Right ventricle myocardium superior (tissue), 1 donor: ENCODE measurements at places on chromosomes 7 and 10.

- DNase-seq, result no peak
Measured at GRCh38 chr7:43847496-43847895, 21.8 kb downstream of the MRPS24 start.

- DNase-seq, result no peak
Measured at GRCh38 chr10:68208424-68209042, 23.4 kb downstream of the ATOH7 start.

GRCh38 chr7:103811997-103812396 is 177.5 kb downstream of the RELN start:
- DNase-seq, result no peak

- DNase-seq, result no peak
Measured at GRCh38 chr7:146412781-146413180, 296.2 kb downstream of the CNTNAP2 start.

- DNase-seq, result peak; percentile 86
Measured at GRCh38 chr10:3197348-3198003, 24.9 kb upstream of the PITRM1 start.

GRCh38 chr10:118470470-118470869 is 125.0 kb downstream of the PRLHR start:
- DNase-seq, result no peak

GRCh38 chr10:124472071-124472470 is 10.4 kb downstream of the LHPP start:
- DNase-seq, result no peak

- no peak for DNase-seq
Measured at GRCh38 chr10:8513155-8514147, 459.0 kb downstream of the GATA3 start.

DNA sequence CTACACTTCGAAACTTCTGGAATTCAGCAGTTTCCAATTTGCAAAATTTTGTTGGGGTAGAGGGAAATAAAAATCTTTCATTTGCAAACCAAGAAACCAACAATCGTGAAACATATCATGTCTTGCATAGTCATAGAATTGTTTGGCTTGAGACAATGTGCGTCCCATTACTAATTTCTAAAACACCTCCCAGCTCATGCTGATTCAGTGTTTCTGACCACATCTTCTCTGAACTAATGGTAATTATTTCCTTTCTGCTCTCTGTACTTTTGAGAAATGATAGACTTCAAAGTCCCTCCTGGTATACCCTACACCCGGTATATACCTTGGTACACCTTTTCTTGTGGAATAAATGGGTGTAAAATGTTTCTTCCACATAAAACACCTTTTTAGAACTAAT is 41.8 kb upstream of the TSPAN13 start:
- no peak for DNase-seq

DNA sequence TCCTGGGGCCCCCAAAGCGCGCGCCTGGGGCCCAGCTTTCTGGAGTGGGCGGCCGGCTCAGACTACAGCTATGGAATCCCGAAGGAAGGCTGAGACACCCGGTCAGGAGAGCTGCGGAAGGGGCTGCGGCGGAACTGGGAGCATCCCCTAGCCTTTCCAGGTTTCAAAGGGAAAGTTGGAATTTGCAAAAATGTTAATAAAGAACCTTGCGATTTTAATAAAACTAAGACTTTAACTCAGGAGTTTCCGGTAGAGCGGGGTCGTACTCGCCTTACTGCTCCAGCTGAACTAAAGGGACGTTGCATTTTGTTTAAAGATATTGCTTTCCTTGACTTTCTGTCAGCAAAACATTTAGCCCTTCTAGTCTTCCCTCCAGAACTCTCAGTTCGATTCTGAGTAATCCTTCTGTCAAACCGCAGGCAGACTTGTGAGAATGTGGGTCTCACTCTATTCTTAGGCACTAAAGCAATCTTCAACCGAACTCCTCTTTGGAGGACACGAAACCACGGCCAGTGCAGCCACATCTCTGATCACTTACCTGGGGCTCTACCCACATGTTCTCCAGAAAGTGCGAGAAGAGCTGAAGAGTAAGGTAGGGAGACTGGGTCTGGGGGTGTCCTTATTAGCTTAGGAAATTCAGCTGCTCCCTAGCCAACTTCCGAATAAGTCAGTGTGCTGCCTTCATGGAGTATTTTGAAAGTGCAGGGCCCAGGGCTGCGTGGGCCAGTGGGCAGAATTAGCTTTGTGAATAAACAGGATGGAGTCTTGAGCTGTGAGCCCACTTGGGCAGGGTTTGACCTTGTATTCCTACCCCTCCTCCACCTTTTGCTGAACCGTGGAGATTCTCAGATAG is 1.9 kb downstream of the CYP26A1 start:
- no peak for DNase-seq

- DNase-seq, result no peak
Measured at GRCh38 chr10:26557641-26558014, 119.5 kb downstream of the APBB1IP start.

DNA sequence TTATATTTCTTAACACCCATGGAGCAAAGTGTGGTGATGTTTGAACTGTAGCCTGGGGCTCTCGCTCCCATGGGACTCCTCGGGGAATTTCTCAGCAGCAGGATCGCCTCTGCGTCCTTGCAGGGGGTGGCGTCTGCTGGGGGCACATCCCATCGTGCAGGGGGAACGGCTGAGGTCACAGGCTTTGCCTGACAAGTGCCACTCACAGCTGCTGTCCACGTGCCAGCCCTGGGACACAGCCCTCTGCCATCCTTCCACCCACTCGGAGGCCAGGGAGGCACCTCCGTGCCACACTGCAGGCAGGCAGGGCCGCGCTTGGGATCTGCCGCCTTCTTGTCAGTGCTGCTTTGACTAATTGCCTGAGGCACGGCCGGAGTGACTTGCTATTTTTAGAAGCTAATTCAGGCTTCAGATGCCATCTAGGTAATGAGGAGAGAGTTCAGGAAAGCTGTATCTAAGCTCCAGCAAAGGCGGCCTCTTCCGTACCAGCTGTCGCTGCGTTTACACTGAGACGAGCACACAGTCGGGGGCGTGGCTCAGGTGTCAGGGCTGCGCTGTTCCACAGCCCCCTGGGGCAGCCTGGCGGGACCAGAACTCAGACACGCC is 45.7 kb downstream of the PITRM1 start:
- peak; percentile 72 for DNase-seq
